H1 (cell line): ENCODE measurements at places on chromosomes 13 and 19.

GRCh38 chr13:24167666-24168391 is 7.3 kb downstream of the SPATA13 start:
- DNase-seq: no peak

DNA sequence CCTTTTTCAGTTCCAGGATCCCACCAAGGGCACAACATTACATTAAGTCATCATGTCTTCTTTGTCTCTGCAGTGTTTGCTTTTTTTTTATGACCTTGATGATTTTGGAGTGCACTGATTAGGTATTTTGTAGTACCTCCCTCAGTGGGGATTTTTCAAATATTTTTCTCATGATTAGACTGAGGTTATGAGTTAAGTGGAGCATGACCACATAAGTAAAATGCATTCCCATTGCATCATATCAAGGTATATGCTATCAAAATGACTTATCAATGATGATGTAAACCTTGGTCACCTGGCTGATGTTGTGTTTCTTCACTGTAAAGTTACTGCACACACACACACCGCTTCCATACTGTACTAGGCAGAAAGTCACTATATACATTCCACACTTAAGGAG is 96.7 kb upstream of the TRPC4 start:
- no peak for DNase-seq

DNA sequence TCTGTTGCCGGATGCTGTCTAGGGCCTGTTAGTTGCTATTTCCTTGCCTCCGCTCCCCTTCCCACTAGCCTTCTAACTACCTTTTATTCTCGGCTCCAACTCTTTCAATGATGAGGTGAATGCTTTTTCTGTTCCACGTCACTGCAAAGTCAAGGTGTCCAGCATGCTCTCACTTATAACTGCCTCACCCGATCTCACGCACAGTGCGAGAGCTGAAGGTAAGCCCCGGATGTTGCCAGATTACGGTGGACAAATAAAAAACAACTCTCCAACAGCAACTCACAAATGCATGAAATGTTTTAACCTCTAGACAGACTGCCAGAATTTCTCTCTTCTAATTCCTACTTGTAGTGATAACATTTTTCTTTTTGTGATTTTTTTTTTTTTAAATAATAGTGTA is 169.9 kb downstream of the STK24 start:
- DNase-seq: no peak

DNA sequence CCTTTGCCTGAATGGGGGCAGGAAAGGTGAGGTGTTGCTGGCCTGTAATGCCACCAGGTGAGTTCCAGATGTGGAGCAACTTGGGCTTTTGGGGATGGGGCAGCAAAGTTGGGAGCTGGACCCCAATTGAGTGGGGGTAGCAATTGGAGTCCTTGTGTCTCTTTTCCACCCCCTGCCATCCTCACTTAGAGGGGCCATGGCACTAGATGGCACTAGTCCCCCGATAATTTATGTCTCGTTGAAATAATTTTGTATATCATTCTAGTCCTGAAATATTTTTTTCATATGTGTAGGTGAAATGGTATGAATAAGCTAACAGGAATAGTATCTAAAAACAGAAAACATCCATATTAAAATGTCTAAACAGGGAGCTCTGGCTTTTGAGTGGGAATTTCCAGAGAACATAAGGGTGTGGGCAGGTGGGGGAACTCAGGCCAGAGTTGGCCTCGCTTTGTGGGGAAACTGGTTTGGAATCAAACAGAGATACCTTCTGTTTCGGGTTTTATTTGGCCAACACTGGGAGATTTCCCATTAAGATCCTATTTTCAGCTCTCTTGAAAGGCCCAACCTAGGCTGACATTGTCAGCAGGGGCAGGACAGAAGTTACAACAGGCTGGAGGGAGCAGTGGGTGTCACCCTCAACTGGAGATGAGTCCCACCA is 3.4 kb downstream of the ZNF576 start:
- no peak for DNase-seq

DNA sequence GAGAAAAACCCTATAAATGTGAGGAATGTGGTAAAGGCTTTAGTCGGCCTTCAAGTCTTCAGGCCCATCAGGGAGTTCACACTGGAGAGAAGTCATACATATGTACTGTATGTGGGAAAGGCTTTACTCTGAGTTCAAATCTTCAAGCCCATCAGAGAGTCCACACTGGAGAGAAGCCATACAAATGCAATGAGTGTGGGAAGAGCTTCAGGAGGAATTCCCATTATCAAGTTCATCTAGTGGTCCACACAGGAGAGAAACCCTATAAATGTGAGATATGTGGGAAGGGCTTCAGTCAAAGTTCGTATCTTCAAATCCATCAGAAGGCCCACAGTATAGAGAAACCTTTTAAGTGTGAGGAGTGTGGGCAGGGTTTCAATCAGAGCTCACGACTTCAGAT is 11.7 kb downstream of the ZNF226 start:
- no peak for DNase-seq

DNA sequence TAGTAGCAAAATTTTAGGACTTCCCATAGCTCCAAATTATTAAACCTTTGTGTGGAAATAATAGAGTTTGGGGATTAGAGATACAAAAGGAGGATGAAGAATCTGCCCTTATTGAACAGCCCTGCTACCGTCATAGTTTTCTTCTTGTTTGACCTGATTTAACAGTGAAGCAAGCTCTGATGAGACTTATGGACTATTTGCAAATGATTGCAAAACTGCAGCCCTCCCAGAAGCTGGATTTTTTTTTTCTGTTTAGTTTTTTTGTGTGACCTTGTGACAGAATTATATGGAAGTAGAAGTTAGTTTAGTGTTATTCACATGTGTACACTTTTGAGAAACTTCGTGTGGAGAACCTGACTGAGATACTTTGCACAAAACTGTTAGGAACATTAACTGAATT is 267.8 kb downstream of the KCNRG start:
- DNase-seq: no peak
